ENCODE measurements at places on chromosomes 4 and X. TPM values are rescaled to one million over a fixed set of nuclear protein-coding genes. Genes with fewer than 3 reads are reported as not detected.

The CNGA1 gene
- total RNA-seq: not detected

The SRPK3 gene
- total RNA-seq: 0.58 TPM

The CC2D2A gene
- total RNA-seq: 39.1 TPM

The PDGFC gene
- total RNA-seq: 87.6 TPM

The MTNR1A gene
- total RNA-seq: not detected

The CT45A3 gene
- not detected for total RNA-seq

The TGIF2LX gene
- not detected for total RNA-seq

All from smooth muscle cell of trachea (primary cell).